CD4-positive, alpha-beta T cell treated with Interleukin-4 for 4 hours (primary cell): ENCODE measurements at places on chromosomes 2 and 18.
A peak's percentile ranks its signal among the peaks of the same experiment; 100 is the strongest.

GRCh38 chr2:11633923-11634478, 36.0 kb downstream of the NTSR2 start:
- DNase-seq = no peak

DNA sequence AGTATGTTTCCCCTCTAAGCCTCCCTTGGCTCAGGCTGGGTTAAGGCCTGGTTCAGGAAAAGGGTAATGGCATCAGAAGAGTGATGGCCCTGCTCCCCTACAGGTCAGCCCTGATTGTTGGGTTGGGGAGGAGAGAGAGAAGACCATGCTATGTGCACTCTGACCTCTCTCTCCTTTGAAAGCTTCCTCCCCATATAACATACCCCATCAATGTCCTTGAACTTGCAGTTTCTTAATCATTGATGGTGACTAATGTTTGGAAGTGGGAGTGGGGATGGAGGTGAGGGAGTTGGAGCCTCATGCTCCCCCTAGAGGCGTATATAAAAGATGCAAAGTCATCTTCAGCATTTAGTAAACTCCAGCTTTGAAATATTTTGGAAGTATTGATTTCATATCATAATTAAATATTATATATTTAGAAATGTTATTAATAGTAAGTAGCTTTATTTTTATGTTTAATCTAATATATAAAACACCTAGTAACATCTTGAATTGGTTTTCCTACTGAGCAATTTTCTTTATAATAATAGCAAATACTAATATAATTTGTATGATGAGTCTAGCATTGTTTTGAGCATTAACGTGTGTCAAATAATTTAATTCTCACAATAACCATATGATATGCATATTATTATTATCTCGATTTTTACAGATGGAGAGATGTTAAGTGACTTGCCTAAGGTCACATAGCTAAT, 8.8 kb downstream of the PLCL1 start:
- DNase-seq = peak; percentile 31

- DNase-seq = no peak
Observed at GRCh38 chr2:16167870-16168426, 227.6 kb downstream of the MYCN start.

GRCh38 chr18:74116633-74117554, 30.7 kb downstream of the FBXO15 start:
- DNase-seq = peak; percentile 8

DNA sequence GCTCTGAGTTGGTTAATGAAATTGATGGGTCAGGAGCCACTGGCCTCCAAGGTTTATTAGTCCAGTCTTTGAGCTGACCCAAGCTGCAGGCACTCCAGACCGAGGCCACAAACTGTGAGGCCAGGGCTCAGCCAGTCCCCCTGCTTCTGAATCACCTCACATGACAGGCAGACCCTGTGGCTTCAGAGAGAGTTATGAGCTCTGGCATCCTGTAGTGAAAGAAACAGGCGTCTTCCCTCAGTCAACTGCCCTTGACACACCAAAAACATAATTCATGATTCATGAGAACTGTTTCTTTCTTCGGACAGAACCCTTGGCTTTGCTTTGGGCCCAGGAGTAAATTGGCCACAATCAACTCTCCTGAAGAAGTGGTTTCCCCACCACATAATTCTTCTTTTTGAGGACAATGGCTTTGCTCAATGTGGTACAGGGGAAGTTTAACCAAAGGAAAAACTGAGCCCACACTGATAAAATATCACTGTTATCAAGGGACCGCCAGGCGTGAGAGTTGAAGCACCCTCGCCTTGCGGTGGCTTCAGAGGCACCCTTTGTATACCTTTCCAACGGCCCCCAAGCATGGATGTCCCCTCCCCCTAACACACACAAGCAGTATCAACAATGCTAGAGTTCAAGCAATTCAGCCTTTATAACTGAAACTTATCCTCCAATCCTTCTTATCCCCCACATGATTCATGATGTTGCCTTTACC, 226.9 kb downstream of the CYRIA start:
- DNase-seq = no peak

GRCh38 chr18:40017021-40017420, 1938.0 kb upstream of the PIK3C3 start:
- DNase-seq = no peak

DNA sequence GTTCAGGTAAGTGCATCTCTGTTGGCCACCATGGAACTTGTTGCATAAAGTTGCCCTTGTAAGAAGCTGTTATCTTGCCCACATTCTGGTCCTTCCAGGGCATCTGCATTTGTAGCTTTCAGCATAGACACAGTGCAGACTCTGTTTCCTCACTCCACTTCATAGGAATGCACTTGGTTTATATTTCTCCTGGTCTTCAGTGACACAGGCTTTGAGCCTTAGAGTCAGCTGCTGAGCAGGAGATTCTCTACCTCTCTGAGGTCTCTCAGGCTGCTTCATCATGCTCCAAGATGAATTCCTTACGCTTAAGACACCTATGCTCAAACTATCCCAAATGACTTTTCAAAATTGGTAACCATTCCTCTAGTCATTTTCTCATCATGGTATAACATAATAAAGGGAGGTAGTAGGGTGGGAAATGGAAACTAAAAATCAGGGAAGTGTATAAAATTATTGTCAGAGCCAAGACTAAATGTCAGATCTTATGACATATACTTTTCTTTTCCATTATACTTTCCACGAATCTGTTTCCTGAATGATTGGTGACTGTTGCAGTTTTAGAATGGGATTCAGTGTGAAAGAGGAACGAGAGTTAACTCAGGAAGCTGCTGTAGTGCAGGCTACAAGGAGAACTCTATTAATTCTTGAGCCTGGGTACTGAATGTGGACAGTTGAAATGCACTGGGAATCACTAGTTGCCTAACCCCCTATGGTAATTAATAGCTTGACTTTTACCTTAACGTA, 72.0 kb downstream of the GALNT1 start:
- DNase-seq = no peak

- DNase-seq = no peak
Observed at GRCh38 chr2:36423619-36424120, 68.1 kb downstream of the CRIM1 start.

- DNase-seq = no peak
Observed at GRCh38 chr18:6219116-6219717, 195.5 kb downstream of the L3MBTL4 start.

DNA sequence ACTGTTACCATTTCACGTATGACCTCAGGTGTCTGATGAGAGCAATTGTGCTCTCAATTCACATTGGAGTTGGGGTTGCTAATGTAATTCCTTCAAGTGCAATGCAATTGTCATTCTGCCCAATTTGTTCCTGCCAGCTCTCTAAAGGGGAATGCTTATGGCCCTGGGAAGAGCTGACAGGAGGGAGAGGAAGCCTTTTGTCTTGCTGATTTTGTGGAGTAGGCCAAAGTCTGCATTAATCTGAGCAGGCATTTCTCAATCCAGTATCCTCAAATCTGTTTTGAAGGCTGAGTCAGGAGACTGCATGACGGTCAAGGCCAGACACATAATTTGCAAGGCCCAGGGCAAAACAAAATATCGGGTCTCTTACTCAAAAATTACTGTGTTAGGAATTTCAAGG, 326.4 kb upstream of the SPHKAP start:
- no peak for DNase-seq

- no peak for DNase-seq
Observed at GRCh38 chr2:67451086-67451832, 54.1 kb downstream of the ETAA1 start.

DNA sequence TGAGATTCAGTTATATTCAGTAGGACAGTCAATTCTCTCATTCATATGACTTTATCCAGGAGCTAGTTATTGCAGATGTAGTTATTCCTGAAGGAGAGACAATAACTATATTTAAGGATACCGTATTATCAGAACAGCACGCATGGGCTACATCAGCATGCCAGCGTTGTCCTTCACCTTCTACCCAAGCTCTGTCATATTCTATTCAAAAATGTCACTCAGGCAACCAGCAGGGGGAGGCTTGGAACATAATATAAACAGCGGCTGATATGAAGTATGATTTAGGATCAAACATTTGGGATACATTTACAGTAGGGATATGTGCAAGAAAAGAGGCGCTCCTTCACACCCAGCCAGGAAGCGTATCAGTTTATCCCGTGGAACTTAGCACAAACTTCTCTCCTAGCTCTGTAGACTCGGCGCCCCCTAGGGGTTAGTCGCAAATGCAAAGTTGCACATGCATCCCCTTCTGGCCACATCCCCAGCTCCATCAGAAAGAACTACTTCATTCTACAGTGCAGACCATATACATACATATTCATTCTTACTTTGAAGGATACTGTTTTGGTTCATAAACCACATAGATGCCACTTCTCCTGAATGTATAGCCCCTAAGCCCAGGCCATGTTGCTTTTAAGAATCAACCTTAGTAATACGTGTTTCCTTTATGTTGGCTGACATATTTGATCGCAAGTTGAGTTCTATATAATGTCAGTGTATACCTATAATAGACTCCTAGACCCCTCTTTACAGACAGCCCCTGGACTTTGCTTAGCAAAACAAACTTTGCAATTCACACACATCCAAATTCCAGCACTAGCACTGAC, 759.4 kb downstream of the ADCYAP1 start:
- DNase-seq = peak; percentile 2
